Upper lobe of left lung (tissue), 6 donors: ENCODE measurements at places on chromosomes 11 and 22.

DNA sequence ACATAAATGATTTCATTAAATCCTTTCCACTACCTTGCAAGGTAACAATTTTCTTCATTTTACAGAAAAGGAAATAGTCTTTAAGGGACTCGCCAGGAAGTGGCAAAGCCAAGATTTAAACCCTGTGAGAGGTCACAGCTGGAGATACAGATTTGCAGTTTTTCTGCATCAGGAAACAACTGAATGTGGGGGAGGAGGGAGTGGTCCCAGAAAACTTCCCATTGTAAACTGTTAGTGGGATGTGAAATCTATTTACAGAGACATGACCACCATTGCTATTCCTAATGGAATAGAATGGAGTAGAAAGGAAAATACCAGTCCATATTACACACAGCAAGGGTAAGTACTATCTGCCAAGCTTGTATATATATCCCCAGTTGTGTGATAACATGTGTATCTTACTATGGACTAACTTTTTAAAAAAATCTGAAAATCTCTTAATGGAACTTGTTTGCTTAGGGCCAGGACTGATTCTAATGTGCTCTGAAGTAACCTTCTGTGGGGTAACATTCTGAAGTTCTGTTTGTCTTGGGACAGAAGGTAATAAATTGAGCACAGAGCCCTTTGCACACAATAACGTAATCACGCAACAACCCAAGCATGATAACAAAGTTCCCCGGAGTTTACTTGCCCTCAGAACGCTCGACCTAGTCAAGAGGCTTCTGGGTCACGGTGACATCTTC lies 10.9 kb upstream of the TSKU start:
- H3K4me1 ChIP-seq = peaks cover 36% of the 10 kb centered on the region
- no peak overlapping the region for H3K4me3 ChIP-seq
- no peaks in the 10 kb centered on the region for H3K27me3 ChIP-seq
- no peak overlapping the region for H3K27ac ChIP-seq

DNA sequence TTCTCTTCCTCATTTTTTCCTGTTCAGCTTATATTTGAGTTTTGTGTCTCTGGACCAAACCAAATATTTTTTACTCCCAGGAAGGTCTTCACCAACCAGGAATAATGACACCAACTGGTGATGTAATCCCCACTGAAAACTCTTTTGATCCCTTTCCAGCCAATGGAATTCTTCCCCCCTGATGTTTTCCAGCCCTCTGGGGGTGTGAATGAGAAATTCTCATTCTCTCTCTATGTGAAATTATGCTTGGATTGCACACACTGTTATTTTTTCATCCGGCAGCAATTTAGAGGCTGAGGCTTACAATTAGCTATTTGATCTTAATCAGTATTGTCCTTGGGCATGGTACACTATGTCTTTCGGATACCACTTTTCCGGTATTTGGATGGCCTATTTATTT lies 39.5 kb upstream of the SLC1A2 start:
- H3K4me3 ChIP-seq = no peak overlapping the region
- no peaks in the 10 kb centered on the region for H3K27me3 ChIP-seq
- peak overlapping the region; percentile 44 for H3K27ac ChIP-seq
- no peaks in the 10 kb centered on the region for H3K4me1 ChIP-seq
- no peaks in the 10 kb centered on the region for H3K36me3 ChIP-seq
- DNase-seq = no peak

GRCh38 chr11:109795234-109795633 lies 298.0 kb upstream of the ZC3H12C start:
- no peaks in the 10 kb centered on the region for H3K4me1 ChIP-seq
- H3K36me3 ChIP-seq = no peaks in the 10 kb centered on the region
- no peak overlapping the region for H3K27ac ChIP-seq
- no peaks in the 10 kb centered on the region for H3K27me3 ChIP-seq

DNA sequence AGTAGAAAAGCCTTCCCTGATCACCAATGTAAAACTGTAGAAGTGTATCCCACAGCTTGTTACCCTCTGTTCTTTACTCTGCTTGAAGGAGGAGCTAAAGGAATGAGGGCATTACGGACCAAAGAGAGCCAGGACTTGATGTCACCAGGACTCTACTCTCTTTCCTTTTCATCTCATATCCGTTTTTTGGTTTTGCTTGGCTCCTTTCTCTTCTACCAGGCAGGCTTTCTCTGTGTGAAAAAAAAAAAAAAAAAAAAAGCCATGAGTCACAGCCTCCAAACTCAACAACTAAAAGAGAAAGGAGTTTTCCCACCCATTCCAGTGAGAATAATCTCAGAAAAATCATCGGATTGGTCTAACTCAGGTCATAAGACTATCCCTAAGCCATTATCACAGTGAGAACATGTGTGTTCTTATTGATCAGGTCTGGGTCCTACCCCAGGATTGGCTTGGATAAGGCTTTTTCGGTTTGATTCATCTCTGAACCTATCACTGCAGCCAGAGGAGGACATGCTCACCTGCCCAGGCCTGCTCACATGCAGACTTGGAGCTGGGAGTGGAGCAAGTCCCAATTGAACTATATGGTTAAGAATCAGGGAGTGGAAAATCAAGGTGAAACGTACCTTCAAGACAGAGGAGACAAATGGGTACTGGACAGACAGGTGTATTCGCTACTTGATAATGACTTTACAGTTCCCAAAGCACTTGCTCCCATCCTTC lies 19.4 kb upstream of the LRRC55 start:
- H3K4me1 ChIP-seq = no peaks in the 10 kb centered on the region
- no peak overlapping the region for H3K4me3 ChIP-seq
- H3K27me3 ChIP-seq = no peaks in the 10 kb centered on the region
- no peak overlapping the region for H3K27ac ChIP-seq

GRCh38 chr11:2655834-2656622 lies 43.8 kb downstream of the KCNQ1OT1 start:
- H3K4me3 ChIP-seq = no peak overlapping the region
- no peaks in the 10 kb centered on the region for H3K27me3 ChIP-seq
- no peaks in the 10 kb centered on the region for H3K36me3 ChIP-seq
- H3K4me1 ChIP-seq = no peaks in the 10 kb centered on the region

DNA sequence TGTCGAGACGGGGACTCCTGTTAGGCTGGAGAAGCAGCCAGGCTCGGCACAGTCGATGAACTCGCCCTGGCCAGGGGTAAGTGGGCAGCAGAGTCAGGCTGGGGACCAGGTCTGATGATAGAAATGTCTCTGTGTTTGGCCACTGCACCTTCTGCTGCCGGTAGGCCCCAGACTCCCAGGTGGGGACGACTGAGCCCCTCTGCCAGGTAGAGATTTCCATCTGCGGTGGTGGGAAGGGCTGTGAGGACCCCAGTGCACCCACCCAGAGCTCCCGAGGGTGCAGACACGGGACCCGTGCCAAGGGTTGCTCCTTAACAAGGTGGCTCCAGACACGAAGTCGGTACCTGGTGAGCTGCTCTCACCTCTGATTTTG lies 862.5 kb downstream of the TBC1D22A start:
- no peaks in the 10 kb centered on the region for H3K4me1 ChIP-seq
- H3K27ac ChIP-seq = no peak overlapping the region

GRCh38 chr22:27791159-27791858 lies 10.2 kb downstream of the MN1 start:
- no peaks in the 10 kb centered on the region for H3K27me3 ChIP-seq
- no peak overlapping the region for H3K4me3 ChIP-seq
- H3K4me1 ChIP-seq = no peaks in the 10 kb centered on the region
- no peak for DNase-seq
- H3K27ac ChIP-seq = no peak overlapping the region

DNA sequence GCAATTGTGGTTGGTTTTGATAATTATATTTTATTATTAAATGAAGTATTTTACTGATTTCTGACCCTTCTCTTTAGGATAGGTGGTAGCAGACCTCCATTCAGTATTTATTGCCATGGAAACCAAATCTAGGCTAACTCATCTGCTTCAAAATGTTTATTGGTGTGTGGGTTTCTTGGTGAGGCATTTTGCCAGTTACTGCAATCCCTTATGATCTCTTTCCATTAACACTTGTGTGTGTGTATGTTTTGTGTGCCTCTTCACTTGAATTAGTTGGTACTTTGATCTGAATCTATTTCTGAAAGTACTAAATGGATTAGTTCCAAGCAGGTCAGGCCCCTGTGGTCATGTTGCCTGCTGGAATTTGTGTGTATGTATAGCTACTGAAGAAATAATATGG lies 184.4 kb upstream of the C11orf87 start:
- H3K27ac ChIP-seq = no peak overlapping the region
- no peaks in the 10 kb centered on the region for H3K4me1 ChIP-seq
- H3K36me3 ChIP-seq = no peaks in the 10 kb centered on the region
- no peak overlapping the region for H3K4me3 ChIP-seq
- no peaks in the 10 kb centered on the region for H3K27me3 ChIP-seq

GRCh38 chr11:96367342-96367741 lies 22.4 kb downstream of the CCDC82 start:
- DNase-seq = no peak
- H3K36me3 ChIP-seq = peaks cover 27% of the 10 kb centered on the region
- no peak overlapping the region for H3K27ac ChIP-seq
- H3K4me1 ChIP-seq = no peaks in the 10 kb centered on the region

GRCh38 chr11:65606876-65607613 lies 7.0 kb downstream of the MAP3K11 start:
- peak overlapping the region; percentile 87 for H3K27ac ChIP-seq
- H3K4me3 ChIP-seq = peak overlapping the region; percentile 37
- H3K27me3 ChIP-seq = no peaks in the 10 kb centered on the region
- H3K4me1 ChIP-seq = peaks cover 51% of the 10 kb centered on the region
- peak; percentile 95 for DNase-seq

GRCh38 chr22:49934891-49935557 lies 16.6 kb downstream of the CRELD2 start:
- peak; percentile 97 for DNase-seq
- H3K4me1 ChIP-seq = peaks cover 71% of the 10 kb centered on the region
- H3K27ac ChIP-seq = peak overlapping the region; percentile 99
- no peaks in the 10 kb centered on the region for H3K27me3 ChIP-seq

DNA sequence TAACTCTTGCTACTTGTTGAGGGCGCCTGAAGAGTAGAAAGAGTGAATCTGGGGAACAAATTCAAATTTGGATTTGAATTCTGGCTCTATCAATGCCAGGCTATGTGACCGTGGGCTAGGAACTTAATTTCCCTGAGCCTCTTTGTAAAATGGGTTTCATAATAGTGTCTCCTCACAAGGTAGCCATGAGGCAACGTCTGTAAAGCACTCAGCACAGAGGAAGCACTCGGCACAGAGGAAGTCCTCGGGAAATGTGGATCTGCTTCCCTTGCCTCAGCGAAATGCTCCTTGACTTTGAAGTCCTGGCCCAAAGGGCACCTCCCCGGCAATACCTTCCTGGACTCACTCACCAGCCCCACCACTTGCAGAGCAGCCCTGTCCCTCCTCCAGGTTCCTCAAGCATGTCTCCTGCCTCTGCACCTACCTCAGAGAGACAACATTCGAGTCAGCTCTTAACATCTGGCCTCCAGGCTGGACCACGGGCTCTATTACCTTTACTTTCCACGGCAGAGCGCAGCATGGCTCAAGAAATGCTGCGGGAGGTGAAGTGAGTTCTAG lies 17.7 kb downstream of the CD6 start:
- DNase-seq = no peak
- H3K27me3 ChIP-seq = no peaks in the 10 kb centered on the region
- no peak overlapping the region for H3K27ac ChIP-seq

- no peaks in the 10 kb centered on the region for H3K27me3 ChIP-seq
- H3K27ac ChIP-seq = no peak overlapping the region
- peaks cover 21% of the 10 kb centered on the region for H3K36me3 ChIP-seq
Observed at GRCh38 chr22:31575190-31575589, 78.9 kb downstream of the SFI1 start.

GRCh38 chr11:62398011-62398994 lies 20.5 kb upstream of the SCGB1A1 start:
- peak; percentile 76 for DNase-seq
- no peaks in the 10 kb centered on the region for H3K27me3 ChIP-seq
- H3K4me3 ChIP-seq = no peak overlapping the region
- H3K4me1 ChIP-seq = peaks cover 51% of the 10 kb centered on the region

DNA sequence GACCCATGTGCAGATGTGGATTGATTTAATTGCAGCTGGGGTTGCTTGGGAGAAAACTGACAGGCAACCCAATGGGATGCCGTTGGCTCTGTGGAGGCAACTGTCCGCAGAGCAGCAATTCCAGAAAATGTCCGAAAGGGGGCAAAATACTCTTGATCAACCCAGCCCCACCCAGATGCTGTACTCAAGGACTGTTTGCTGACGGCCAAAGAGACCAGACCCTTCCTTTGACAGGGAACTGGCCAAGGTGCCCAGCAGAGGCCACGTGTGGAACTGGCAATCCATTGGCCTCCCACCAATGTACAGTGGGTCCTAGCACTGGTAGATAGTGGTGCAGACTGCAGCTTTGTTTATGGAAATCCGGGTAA lies 29.7 kb upstream of the KCNA4 start:
- no peak overlapping the region for H3K27ac ChIP-seq
- no peaks in the 10 kb centered on the region for H3K36me3 ChIP-seq
- no peaks in the 10 kb centered on the region for H3K27me3 ChIP-seq
- no peaks in the 10 kb centered on the region for H3K4me1 ChIP-seq
- DNase-seq = no peak

- no peaks in the 10 kb centered on the region for H3K27me3 ChIP-seq
- H3K36me3 ChIP-seq = peaks cover 6% of the 10 kb centered on the region
- no peak overlapping the region for H3K4me3 ChIP-seq
- DNase-seq = no peak
- H3K4me1 ChIP-seq = peaks cover 19% of the 10 kb centered on the region
Observed at GRCh38 chr11:1563697-1564534, 8.2 kb downstream of the DUSP8 start.

- no peak overlapping the region for H3K4me3 ChIP-seq
- no peaks in the 10 kb centered on the region for H3K27me3 ChIP-seq
- DNase-seq = no peak
- H3K36me3 ChIP-seq = no peaks in the 10 kb centered on the region
- peaks cover 47% of the 10 kb centered on the region for H3K4me1 ChIP-seq
- H3K27ac ChIP-seq = no peak overlapping the region
Observed at GRCh38 chr22:46038516-46039430, 61.8 kb upstream of the WNT7B start.

GRCh38 chr11:62921573-62922188 lies 518 bp upstream of the CHRM1 start:
- peak overlapping the region; percentile 90 for H3K27ac ChIP-seq
- peaks cover 20% of the 10 kb centered on the region for H3K4me1 ChIP-seq
- peaks cover 38% of the 10 kb centered on the region for H3K27me3 ChIP-seq
- no peaks in the 10 kb centered on the region for H3K36me3 ChIP-seq
- DNase-seq = peak; percentile 68
- H3K4me3 ChIP-seq = peak overlapping the region; percentile 35

DNA sequence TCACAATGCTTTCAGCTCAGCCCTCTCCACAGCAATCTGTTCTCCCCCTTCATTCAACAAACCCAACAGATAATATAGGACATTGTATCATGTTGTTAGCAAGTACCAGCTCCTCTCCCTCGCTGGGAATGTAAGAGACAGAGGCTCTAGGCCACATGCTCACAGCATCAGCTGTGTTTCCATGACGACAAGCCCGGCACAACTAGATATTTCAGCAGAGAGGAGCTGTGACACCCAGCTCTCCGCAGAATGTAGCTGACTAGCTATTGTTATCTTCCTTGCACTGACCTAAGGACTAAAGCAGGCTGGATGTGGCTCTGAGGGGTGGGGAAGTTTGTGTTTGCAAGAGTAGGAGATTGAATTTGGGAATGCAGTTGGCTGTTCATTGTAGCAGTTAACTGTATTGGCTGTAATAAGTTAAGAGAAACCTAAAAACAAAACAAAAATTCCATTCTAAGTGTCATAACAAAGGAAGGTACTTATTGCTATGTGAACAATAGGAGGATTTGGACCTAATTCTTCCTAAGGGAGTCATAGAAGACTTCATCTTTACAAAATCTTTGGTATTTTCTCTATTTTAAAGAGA lies 28.0 kb upstream of the RRAS2 start:
- H3K27me3 ChIP-seq = no peaks in the 10 kb centered on the region
- no peak overlapping the region for H3K27ac ChIP-seq
- peaks cover 7% of the 10 kb centered on the region for H3K4me1 ChIP-seq
- no peak overlapping the region for H3K4me3 ChIP-seq

GRCh38 chr11:69058511-69059270 lies 10.0 kb downstream of the TPCN2 start:
- H3K27me3 ChIP-seq = no peaks in the 10 kb centered on the region
- peaks cover 72% of the 10 kb centered on the region for H3K36me3 ChIP-seq
- no peak overlapping the region for H3K27ac ChIP-seq
- H3K4me3 ChIP-seq = no peak overlapping the region
